LHCN-M2 (cell line): ENCODE measurements at places on chromosomes 11 and 22. TPM values are rescaled to one million over a fixed set of nuclear protein-coding genes. Genes with fewer than 3 reads are reported as not detected.

Gene HMGXB4
- total RNA-seq = 14.1 and 17.8 TPM in 2 replicates

Gene OR2AT4
- total RNA-seq = not detected in 2 replicates

DNA sequence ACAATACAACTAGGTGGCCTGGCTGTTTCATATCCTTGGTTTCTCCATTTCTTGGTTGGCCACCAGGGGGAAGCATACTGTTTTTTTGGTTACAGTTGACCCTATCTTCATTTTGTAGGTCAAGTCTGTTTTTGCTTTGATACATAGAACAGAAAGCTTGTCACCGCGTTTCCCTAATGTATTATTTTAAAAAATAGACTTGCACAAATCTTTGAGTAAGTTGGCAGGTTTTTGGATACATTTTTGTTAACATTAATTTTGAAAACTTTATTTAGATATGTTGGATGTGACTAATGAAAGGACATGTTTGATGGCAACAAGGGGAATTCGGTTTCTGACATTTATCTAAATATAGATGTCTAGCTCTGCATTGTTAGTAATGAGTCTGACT, 3.0 kb downstream of the NCR3LG1 start:
- peak; percentile 73 for DNase-seq

GRCh38 chr11:64998141-64998540, 1.4 kb upstream of the BATF2 start:
- DNase-seq = no peak

DNA sequence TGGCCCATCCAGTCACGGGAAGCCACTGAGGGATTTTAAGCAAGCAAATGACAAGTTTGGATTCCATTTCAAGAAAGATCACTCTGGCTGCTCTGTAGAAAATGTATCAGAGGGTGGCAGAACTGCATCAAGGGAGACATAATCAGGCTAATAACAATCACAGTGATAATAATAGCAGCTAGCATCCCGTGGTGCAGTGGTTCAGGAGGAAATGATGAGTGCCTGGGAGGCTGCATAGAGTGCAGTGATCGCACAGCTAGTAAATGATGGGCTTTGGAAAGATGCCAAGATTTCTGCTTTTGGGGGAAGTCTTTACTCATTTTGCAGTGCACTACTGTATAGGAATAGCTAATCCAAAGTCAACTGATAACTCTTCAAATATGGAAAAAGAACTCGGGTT, 35.8 kb downstream of the TNRC6B start:
- no peak for DNase-seq
